Fibroblast of villous mesenchyme (primary cell): ENCODE measurements at places on chromosomes 1 and 21. TPM values are rescaled to one million over a fixed set of nuclear protein-coding genes. Genes with fewer than 3 reads are reported as not detected.
A peak's percentile ranks its signal among the peaks of the same experiment; 100 is the strongest.

DNA sequence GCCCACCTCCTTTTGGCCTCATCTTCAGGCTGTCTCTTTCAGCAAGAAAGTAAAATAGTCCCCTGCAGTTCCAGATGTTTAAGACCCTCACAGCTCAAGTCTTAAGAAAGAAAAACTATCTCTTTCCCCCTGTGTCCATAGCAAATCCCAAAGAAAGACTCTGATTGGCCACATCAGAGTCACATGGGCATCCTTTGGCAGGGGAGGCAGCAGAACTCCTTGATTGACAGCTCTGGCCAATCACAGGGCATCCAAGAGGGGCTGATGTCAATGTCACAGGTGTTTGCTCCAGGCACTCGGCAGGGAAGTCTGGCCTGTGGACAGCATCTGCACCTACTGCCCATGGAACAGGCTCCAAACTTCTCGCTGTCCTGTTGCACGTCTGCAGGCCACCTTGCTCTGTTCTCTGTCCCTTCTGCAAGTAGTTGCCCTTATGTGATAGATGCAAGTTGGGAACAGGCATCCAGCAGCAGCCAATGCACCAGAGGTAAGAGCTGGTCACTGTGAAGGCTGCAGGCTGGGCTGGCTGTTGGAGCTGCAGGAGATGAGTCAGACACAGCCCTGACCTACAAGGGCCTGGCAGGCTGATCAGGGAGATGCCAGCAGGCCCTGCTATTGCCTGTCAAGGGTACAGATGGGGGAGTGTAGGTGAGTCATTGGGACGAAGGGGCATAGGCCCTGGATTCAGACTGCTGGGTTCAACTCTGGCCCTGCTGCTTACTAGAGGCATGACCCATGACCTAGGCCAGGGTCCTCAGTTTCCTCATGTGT, 96.8 kb upstream of the TMEM51 start:
- DNase-seq, result peak; percentile 12

DNA sequence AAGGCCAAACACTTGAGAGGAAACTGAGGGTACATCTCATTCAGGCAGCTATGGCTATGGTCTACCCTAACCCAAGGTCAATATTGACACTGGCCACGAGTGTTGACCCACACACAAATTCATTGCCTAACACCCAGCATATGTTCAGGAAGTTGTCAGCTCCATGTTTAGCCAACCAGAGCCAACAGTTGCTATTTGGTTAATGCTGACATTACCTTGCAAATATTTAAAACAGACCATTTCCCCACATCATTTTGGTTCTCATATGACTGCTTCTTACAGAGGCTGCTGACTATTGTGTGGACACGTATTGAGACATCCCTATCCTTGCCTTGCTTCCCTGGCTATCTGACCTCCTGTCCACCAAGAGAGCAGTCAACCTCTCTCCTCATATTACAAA, 97.3 kb downstream of the LMX1A start:
- no peak for DNase-seq

- DNase-seq, result no peak
Observed at GRCh38 chr1:104172243-104172681, 422.6 kb downstream of the AMY1C start.

The PRAMEF12 gene
- total RNA-seq, result under 0.01 TPM in 1 of 2 replicates, not detected in the other

GRCh38 chr1:233372218-233373120, 44.9 kb downstream of the MAP3K21 start:
- no peak for DNase-seq

DNA sequence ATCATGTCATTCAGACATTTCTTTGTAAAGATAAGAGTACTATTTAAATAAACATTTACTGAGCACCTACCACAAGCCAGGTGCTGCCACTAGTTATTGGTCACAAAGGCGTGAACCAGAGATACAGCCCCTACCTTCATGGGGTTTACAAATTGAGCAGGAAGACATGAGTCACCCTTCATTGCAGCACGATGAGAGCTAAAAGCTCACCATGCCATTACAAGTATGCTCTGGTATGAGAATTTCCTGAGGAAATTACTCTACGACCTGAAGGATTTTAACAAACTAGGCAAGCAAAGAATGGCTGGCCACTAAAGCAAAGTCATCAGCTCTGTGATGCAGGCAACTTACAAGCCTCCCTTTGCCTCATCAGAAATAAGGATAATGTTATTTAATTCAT, 346.8 kb downstream of the BRINP2 start:
- DNase-seq, result peak; percentile 4

DNA sequence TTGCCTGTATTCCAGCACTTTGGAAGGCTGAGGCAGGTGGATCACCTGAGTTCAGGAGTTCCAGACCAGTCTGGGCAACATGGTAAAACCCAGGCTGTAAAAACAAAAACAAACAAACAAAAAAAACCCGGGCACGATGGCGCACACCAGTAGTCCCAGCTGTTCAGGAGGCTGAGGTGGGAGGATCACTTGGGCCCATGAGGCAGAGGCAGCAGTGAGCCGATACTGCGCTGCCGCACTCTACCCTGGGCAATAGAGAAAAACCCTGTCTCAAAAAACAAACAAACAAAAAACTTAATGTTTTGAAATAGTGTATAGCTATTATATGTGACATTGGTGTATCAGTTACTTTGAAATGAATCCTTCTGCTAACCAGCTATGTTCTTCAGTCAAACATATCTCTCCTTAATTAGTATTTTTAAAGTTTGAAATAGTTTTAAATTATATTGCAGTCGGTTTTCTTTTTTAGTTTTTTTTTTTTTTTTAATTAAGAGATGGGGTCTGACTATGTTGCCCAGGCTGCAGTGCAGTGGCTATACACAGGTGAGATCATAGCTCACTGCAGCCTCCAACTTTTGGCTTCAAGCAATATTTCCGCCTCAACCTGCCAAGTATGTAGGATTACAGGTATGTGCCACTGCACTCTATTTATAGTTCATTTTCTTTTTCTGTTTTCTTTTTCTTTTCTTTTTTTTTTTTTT, 11.3 kb downstream of the SPEN start:
- no peak for DNase-seq

The OR2L13 gene
- total RNA-seq, result not detected in 2 replicates

The RCSD1 gene
- 0.64 and 1.3 TPM in 2 replicates for total RNA-seq

GRCh38 chr1:180568184-180568583, 9.4 kb downstream of the OVAAL start:
- no peak for DNase-seq

The LAMC2 gene
- 4.8 and 27.6 TPM in 2 replicates for total RNA-seq

The TACSTD2 gene
- total RNA-seq, result 0.97 and 17.7 TPM in 2 replicates

DNA sequence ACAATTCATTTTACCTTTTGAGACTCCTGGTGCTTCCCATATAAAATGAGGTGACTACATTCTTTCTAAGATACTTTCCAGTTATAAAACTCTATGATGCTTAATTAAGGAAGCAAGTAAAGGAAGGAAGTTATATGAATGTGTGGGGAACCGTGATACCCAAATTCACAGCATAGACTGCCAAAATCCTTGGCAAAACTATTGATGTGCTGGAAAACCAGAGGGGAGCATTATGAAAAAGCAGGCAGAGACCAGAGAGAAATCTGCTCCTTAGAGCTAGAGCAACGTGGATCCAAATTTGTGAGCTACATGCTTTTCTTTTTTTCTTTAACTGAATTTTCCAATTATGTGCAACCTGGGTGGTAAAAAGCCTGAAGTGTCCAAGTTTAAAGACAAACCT, 201.4 kb upstream of the USP25 start:
- no peak for DNase-seq

GRCh38 chr21:41506611-41507520, 1.1 kb downstream of the TMPRSS2 start:
- no peak for DNase-seq

- DNase-seq, result no peak
Observed at GRCh38 chr1:16254263-16254928, 17.4 kb upstream of the CPLANE2 start.

DNA sequence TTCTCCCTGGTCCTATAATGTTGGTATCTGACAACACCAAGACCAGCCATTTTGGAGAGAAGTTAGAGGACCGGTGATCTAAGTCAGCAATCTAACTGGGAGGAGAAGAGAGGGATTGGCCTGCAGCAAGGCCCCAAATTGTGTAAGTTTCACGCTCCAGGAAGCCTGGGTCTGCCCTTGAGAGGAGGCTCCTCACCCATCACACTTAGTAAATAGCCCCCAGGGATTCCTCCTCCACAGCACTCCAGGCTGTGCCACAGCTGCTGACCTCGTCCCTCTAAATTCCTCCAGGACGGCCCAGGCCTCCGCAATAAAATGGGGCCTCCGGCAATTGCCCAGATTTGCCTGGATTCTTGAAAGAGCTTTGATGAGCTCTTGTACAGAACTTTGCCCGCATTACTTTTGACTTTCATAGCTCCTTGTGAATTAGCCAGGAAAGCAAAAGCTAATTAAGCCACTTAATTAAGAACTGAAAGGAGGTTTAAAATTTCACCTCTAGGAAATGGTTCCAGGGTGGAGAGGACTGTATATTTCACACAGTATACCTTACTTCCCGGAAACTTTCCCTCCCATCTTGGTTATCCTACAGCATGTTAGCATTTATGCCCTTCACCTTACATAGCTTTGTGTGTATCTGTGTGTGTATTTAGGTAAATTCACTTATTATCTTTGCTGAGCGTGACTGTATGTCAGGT, 90.5 kb downstream of the LAMC2 start:
- peak; percentile 80 for DNase-seq

The OR6K3 gene
- not detected in 2 replicates for total RNA-seq

The RHOU gene
- 2.2 and 2.9 TPM in 2 replicates for total RNA-seq

DNA sequence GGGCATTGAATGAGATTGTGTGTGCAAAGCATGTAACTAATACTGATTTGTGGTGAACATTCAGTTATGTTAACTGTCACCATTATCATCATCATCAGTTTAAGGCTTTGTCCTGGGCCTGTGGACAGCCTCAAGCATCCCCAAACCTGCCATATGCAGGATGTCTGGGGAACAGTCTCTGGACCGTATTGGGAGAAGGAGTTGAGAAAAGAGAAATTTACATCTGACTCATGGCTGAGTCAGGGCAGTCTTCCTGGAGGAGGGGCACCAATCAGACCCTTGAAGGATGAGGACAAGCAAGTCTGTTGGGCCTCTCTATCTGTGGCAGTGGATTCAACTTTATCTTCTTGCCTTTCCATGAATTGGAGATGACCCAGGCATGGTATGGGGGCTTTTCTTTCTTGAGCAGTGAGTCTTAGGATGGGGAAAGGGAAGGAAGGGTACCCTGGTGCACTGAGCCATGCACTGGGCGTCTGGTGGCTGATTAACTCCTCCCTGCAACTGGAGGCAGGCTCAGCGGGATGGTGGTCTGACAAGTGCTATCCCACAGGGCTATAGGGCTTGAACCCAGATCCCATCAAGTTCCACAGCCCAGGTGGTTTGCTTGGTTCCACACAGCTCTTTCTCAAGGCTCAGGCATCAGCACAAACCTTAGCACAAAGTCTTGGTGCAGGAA, 2.9 kb downstream of the PADI3 start:
- DNase-seq, result no peak

GRCh38 chr1:37274938-37275631, 199.3 kb upstream of the ZC3H12A start:
- DNase-seq, result no peak

DNA sequence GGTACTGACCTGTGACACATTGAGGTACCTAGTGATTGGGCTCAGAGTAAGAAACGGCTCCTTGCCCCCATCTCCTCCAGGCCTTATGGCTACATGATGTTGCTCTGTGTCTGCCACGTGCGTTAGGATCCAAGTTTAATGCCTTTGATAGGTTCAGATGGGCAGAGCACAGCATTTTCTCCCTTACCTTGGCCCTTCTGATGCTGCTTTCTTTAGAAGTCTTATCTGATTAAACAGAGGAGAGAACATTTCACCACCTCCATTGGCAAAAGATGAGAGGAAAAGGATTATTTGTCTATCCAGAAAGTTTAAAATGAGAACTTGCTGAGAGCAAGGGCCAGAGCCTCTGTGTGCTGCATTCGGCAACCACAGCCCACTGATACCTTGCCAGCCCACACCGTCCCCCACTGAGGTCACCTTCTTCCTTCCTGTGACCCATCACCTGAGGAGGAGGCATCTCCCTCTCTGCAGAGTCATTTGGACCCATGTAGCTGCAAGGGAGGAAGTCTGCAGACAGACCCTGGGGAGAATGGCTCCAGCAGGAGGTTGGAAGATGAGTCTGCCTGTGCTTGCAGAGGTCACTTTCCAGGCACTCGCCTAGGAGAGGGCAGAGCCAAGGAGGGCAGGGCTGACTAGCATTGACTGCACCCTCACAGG, 16.7 kb downstream of the SHISA4 start:
- no peak for DNase-seq

The LMX1A gene
- total RNA-seq, result not detected in 2 replicates

DNA sequence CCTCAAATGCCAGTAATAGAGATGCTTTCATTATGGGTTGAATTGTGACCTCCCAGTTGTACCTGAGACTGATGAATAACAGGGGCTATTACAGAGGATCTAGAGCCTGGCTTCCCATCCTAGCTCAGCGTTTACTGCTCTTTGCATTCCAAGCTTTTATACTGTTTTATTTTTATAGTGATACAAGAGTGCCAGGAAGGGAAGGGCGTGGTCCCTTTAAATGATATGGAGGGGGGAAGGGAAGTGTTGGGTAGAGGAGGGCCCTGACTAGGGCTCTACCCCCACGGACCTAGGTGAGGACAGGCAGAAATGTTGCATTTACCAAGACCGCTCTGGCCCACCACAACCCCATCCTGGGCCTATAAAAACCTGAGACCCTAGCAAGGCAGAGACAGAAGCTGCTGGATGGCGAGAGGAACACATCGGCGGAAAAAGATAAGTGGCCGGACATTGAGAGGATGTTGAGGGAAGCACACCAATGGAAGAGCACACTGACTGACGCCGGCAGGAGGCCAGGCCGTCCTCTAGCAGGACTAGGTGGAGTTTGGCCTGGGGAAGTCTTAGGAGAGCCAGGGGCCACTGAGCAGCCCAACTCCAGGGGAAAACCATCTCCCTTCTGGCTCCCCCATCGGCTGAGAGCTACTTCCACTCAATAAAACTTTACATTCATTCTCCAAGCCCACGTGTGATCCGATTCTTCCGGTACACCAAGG, 1025.9 kb downstream of the TTLL7 start:
- no peak for DNase-seq

The PLD5 gene
- total RNA-seq, result not detected in 2 replicates

- peak; percentile 31 for DNase-seq
Observed at GRCh38 chr1:71561729-71562128, 480.9 kb upstream of the ZRANB2 start.

The TRABD2B gene
- total RNA-seq, result not detected in 2 replicates

The CD5L gene
- total RNA-seq, result not detected in 2 replicates

The KRTAP10-2 gene
- total RNA-seq, result not detected in 2 replicates

The TSPEAR gene
- total RNA-seq, result under 0.01 TPM in 1 of 2 replicates, not detected in the other

- DNase-seq, result no peak
Observed at GRCh38 chr1:119713749-119714456, 2.2 kb downstream of the PHGDH start.

The FAM78B gene
- not detected in 2 replicates for total RNA-seq

GRCh38 chr1:50427086-50427817, 4.0 kb upstream of the DMRTA2 start:
- DNase-seq, result no peak

DNA sequence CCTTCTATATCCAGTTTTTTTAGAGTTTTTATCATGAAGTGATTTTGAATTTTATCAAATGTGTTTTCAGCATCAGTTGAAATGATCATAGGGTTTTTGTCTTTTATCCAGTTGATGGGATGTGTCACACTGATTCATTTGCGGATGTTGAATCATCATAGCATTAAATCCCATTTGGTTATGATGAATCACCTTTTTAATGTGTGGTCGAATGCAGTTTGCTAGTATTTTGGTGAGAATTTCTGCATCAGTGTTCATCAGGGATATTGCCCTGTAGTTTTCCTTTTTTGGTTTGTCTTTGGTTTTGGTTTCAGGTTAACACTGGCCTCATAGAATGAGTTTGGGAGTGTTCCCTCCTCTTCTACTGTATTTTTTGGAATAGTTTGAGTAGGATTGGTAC, 80.3 kb downstream of the DIRAS3 start:
- DNase-seq, result peak; percentile 64

The EFCAB14 gene
- 58.3 and 64.3 TPM in 2 replicates for total RNA-seq

GRCh38 chr1:193068013-193068412, 8.6 kb downstream of the RO60 start:
- no peak for DNase-seq
